Fibroblast of gingiva (primary cell): ENCODE measurements at places on chromosomes 16 and 17.

GRCh38 chr16:85983606-85984230 lies 84.8 kb downstream of the IRF8 start:
- no peak for DNase-seq

- no peak for DNase-seq
These were observed 5.0 kb downstream of the CARHSP1 start for GRCh38 chr16:8863594-8864424.

- no peak for DNase-seq
These were observed 9.7 kb upstream of the BAHCC1 start for GRCh38 chr17:81385320-81386111.

DNA sequence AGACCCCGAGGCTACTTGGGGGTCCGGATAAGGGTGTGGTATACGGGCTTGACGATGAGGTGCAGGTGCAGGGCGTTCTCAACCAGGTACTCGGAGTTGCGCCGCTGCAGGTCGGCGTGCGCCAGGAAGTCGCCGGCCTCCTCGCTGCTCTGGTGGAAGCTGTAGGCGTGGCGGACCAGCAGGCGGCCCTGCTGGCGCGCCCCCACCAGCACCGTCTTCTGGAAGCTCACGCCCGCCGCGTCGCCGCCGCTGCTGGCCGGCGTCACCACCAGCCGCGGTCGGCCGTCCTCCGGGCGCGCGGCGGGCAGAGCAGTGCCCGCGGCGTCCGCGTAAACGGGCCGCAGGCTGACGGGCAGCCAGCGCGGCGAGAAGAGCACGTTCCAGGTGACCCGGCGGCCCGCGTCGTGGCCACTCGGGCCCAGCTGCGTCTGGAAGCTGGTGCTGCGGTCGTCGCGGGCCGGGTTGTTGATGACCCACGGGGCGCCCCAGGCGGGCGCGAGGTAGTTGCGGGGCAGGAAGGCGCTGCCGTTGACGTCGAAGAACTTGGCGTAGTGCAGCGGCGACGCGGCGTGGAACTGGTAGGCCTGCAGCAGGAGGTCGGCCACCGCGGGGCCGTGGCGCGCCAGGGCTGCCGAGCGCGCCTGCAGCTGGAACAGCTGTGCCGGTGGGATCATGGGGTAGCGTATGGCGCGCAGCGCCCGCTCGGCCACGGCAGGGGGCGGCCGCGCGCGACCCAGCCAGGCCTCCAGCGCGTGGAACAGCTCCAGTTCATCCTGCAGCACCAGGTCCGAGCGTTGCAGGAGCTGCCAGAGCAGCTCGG lies 4.8 kb downstream of the BTBD17 start:
- no peak for DNase-seq

- DNase-seq, result no peak
These were observed 34.6 kb upstream of the TAC4 start for GRCh38 chr17:49882434-49882833.

DNA sequence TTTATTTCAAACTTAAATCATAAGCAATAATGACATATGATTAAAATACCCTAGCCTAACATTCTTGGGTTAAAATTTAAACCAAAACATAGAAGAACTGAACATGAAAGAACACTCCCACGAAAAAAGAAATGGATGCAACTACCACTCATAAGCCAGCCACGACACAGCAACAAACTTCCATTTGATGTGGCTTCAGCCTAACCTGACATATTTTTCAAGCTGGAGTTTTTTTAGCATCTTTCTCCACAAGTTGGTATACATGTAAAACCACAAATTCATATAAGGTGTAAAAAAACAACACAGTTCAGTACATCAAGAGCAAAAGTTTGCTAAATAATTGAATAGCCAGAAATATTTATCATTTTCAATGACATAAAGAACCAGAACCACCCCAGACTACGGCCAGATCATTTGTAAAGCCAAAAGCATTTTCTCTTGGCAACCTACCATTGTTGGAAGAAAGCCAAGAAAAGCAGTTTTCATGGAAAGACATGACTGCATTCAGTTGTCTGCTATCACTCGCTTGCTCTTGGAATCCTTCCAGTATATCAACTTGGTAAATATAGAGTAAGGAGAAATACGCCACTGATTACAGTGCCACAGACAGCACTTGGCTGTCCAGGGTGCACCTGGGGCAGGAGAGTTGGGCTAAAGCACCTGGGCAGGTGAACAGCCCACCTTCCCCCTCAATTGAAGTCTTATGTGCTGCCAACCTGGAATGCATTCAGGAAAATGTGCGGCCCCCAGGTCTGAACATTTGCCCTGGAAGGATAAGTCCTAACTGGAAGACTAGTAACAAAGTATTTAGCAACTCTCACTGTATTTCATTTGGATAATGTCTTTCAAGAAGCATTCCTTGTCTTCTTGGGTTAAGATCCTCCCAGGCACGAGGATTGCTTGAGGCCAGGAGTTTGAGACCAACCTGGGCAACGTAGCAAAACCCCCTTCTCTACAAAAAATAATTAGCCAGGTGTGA lies 60.5 kb downstream of the CREBBP start:
- peak; percentile 83 for DNase-seq

- no peak for DNase-seq
These were observed 158.6 kb upstream of the ZNF267 start for GRCh38 chr16:31714903-31715504.

DNA sequence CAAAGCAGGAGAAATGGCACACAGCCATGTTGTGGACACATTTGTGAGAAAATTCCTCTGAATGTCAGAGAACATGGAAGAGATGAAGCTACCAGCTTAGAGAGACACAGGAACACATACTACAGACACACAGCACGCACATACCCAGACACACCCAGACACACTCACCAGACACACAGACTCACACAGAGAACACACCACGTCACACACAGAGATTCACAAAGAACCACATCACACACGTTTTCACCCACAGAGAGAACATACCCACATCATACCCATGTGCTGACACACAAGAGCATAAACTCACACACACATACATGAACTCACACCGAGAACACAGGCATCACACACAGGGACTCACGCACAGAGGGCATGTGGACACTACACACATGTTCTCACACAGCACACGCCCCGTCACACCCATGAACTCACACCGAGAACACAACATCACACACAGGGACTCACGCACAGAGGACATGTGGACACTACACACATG lies 124.9 kb downstream of the METRNL start:
- no peak for DNase-seq

GRCh38 chr16:85361441-85362118 lies 249.3 kb upstream of the CIBAR2 start:
- DNase-seq, result no peak
